ENCODE measurements at places on chromosomes 11 and 22. TPM values are rescaled to one million over a fixed set of nuclear protein-coding genes. Genes with fewer than 3 reads are reported as not detected.

- no peak for DNase-seq
These were observed 454.4 kb downstream of the BRD1 start for GRCh38 chr22:49373289-49373666.

- DNase-seq: no peak
These were observed 38.6 kb upstream of the PTH start for GRCh38 chr11:13534358-13534757.

CDC42EP1 gene
- 13.3 TPM for total RNA-seq

USP35 gene
- total RNA-seq: 5.1 TPM

DNA sequence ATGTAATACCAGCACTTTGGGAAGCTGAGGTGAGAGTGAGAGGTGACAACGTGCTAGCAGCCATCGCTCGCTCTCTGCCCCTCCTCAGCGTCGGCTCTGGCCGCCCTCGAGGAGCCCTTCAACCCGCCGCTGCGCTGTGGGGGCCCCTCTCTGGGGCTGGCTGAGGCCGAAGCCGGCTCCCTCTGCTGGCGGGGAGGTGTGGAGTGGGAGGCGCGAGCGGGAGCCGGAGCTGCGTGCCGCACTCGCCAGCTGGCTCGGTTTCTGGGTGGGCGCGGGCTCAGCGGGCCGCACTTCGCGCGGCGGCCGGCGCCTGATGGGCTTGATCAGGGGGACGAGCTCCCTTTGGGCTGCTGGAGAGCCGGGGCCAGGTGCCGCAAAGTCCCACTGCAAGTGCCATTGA lies 98.9 kb upstream of the UBASH3B start:
- peak; percentile 73 for DNase-seq

SMTNL1 gene
- not detected for total RNA-seq

CCDC73 gene
- total RNA-seq: 0.04 TPM

DNA sequence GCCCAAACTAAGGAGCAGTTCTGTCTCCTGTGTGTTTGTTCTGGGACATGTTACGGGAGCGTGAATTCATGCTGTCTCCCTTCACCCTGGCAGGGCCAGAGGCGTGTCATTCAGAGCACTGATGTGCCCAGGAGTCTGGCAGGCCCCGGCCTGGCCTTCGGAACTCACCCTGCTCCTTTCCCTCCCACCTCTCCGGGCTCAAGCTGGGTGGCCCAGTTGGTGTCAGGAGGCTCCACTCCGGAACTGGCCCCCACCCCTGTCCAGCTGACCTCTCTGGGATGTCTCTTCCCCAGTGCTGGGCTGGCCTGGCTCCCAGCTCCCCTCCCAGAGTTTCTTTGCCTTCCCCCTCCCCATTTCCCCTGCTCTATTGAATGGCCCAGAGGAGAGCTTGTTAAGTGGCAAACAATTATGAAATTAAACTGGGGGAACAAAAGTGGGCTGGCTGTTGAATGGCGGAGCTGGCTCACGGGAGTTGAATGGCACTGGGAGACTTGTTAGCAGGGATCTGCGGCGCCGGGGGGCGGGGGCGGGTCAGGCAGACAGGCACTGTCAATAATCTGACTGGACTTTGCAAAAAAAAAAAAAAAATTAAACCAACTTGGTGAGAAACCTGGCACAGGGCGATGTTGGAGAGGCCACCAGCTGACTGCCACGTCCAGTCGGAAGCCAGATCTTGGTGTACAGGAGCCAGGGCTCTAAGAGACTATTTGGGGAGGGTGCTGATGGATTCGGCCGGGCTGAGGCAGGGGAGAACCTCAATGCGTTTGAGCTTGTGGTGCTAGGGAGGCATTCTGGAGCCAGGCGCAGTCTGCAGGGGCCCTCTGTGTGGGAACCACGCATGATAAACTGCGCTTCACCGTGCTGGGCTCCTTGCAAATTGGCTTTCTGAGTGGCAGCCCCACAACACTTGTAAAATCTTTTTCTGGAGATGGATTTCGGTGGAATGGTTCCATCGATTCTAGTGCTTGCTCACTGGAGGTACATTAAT lies 1.3 kb downstream of the MPPED1 start:
- DNase-seq: peak; percentile 64

DNA sequence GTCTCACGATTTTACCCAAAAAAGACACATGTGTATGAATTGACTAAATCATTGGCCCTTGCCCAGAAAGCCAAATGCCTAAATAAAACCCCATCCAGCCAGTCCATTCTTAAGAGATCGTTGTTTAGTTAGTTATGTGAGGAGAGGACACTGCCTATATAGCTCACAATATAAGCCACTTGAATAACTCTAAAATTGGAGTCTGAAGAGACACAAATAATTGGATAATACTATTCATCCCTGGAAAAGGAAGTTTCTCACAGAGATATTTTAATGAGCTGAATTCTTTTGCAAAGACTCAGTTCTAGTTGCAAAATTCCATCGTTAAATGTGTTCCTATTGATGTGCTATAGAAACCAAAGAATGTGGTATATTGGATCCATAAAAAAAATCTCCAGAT lies 176.7 kb downstream of the SOX6 start:
- DNase-seq: no peak

ELMOD1 gene
- 0.15 TPM for total RNA-seq

GRCh38 chr11:132231656-132232347 lies 861.4 kb downstream of the NTM start:
- DNase-seq: no peak

DNA sequence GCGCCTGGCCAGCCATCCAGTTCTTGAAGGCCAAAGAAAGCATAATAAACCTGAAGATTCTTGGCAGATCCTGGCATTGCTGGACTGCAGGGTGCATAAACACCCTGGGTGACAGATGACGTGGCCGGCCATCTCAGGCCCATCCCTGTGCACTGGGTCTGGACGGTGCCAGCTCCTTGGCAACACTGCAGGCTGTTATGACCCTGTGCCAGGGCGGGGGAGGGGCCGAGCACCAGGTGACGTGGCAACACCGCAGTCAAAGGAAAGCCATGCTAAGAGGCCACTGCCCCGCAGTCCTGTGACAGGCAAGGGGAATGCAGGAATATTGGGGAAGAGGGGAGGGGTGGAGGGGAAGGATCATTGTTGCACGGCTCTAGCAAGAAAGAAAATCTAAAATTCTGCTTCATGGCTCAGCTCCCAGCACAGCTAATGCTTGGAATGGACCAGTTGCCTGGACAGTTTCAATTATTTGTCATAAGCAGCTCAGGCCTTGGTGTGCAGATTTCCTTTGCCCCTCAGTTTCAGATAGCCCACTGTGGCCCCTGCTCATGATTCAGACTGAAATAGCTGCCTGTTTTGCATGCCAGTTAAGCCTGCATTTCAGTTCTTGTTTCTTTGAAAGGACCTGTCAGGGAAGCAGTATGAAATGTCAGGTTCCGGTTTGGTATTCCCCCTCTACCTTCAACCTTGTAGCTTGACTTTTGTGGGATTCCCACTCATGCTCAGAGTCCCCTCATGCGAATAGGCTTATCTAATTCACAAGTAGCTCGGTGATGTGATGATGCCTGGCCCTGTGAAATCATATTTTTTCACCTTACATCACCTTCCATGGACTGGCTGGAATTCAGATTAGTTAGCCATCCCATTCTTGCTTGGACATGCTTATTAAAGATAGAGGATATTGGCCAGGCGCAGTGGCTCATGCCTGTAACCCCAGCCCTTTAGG lies 29.7 kb upstream of the DDX6 start:
- DNase-seq: peak; percentile 65

DNA sequence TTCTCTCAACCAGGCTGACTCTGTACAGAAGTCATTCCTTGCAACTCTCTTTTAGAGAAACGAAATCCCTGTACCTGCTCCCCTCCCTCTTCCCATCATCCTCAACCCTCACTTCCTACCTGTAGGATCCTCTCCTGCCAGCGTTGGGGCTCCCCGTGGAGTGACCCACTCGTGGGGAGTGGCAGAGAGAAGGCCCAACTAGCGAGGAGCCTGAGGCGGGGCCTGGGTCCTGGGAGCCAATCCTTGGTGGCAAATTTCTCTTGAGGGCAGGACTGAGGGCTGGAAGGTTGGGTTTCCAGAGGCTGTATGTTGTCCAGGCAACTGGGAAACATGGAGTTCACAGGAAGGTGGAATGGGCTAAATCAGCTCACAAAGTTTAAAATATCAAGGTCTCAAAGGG lies 10.4 kb downstream of the NHERF4 start:
- peak; percentile 98 for DNase-seq

DNA sequence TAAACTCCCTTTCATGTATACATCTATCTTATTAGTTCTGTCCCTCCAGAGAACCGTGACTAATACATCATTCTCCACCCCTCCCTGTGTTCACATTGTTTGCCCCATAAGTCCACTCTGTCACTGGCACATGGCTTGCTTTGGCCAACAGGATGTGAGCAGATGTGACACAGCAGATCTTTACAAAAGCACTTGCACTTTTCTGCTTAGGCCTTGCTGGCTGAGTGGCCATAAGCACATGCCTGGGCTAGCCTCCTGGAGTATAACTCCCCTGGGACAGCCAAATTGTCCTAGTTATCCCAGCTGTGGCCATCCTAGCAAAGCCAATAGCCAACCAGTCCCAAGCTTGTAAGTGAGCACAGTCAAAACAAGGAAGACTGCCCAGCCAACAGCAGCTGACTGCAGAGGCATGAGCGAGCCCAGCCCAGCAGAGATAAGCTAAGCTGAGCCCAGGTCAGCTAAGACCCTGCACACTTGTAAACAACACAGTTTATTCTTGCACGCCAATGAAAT lies 9.7 kb upstream of the RCN1 start:
- no peak for DNase-seq

DNA sequence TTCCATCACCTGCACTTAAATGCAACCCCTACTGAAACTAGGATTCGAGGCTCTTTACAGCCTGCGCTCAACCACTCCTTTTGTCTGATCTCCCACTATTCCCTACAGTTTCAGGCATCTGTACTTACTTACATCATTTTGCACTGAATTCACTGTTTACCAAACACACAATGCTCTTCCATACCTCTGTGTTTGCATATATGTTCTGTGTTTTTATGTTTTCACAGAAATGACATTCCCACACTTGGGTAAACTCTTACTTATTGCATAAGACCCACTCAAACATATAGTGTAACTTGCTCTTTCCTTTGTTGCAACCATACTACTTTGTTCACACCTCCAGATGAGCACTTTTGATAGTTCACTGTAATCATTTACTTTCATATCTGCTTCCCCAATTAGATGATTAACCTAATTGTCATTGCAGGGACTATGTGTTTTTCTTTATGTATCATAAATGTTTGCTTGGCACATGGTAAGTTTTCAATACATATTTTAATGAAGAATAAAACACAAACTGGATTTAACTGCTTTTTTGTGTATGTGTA lies 54.6 kb downstream of the ZBTB44 start:
- no peak for DNase-seq

- peak; percentile 80 for DNase-seq
These were observed 21.3 kb downstream of the TNKS1BP1 start for GRCh38 chr11:57303280-57303989.

DNA sequence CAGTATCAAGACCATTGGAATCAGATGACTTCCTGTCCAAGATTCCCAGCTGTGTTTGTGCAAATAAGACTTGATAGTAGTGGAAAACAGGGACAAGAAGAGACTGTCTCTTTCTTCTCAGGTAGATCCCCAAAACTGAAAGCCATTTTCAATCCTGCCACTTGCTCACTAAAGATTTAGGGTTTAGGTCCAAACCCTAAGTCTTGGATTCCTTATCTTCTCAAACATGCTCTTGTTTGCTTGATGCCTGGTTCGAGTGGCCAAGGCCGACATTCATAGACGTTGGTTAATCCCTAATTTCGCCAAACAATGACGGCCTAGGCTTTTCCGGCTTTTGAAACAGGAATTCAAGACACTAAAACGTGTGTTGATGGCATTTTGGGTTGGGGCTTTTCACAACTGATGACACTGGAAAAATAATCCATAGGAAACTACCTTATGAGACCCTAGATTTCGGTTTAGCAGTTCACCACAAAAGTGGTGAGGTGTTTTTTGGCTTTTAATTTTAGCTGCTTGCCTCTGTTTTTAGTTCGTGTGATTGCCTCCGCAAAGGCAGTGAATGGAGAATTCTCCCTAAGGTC lies 1.0 kb upstream of the GTPBP1 start:
- DNase-seq: no peak

AQP11 gene
- 1.2 TPM for total RNA-seq

GRCh38 chr22:45977551-45978274 lies 751 bp upstream of the WNT7B start:
- peak; percentile 65 for DNase-seq

SHANK3 gene
- 2.1 TPM for total RNA-seq

OTOG gene
- total RNA-seq: 0.69 TPM

GRCh38 chr22:24695561-24696511 lies 78.7 kb downstream of the PIWIL3 start:
- DNase-seq: peak; percentile 78

- DNase-seq: peak; percentile 86
These were observed at the start of gene ST14 for GRCh38 chr11:130159657-130160497. Gene ST14 (plus strand): TSS chr11:130159782. CDS start chr11:130159980, 198 bp downstream.

GRCh38 chr11:11456866-11457265 lies 103.8 kb upstream of the CSNK2A3 start:
- no peak for DNase-seq

MUC6 gene
- not detected for total RNA-seq

DNA sequence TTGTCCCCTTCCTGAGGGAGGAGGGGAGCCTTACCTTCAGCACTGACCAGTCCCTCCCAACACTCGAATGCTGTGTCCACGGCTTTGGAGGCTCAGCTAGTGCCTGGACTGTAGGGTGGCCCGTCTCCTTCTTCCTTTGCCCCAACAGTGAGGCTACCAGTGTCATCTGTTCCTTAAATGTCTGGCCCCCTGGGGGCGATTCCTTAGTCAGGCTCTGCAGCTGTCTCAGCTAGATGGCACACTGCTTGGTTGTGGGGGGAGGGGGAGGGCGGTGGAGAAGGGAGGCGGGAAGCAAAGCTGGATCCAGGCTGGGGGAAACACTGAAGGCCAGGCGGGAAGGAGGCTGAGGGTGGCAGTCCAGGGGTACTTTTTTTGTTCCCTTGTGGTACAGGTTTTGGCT lies at the start of gene IGSF22:
TSS of gene IGSF22 (minus strand) at position 149 of the 400 bp plus-strand sequence. CDS start 1,952 bp downstream, outside the sequence.
- peak; percentile 66 for DNase-seq

MUC5B gene
- total RNA-seq: 0.07 TPM

INPP5J gene
- 11.9 TPM for total RNA-seq

- DNase-seq: no peak
These were observed 115.7 kb downstream of the SOX6 start for GRCh38 chr11:16240687-16241086.

DNA sequence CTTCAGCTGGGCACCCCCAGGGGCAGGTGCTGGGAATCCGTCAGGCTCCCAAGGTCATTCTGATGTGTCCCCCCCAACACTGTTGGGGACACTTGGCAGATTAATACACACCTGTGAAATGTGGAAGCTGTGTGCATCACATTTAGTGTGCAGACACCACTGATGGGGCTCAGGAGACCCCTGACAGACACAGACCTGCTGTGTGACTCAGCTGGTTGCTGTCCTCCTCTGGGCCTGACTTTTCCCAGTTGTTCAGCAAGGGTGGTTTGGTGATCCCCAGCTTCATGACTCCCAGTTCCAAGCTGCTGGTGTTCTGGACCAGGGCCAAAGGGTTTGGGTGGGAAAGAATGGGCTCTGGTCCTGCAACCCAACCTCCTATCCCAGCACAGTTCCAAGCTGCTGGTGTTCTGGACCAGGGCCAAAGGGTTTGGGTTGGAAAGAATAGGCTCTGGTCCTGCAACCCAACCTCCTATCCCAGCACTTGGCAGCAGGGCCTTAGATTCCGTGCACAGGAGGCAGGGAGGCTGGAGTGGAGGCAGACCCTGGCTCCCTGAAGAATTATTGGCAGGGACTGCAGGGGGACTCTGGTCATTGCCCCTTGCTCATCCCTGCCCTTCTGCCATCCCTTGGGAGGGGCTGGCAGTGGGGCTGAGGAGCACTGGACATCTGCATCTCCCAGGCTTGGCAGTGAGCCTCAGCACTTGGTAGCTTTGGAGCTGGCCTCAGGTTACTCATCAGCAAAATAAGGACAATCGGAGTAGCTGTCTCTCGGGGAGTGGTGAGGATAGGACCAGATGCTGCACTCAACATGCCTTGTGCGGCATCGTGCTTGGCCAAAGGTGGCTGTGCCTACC lies 8.4 kb upstream of the OMP start:
- DNase-seq: no peak

Data from H7 (cell line).